Stimulated activated effector memory CD8-positive, alpha-beta T cell treated with anti-CD3 and anti-CD28 coated beads, Interleukin-12 subunit alpha, Interleukin-12 subunit beta, amount 100 ng/mL, for 72 hours (primary cell): ENCODE measurements at places on chromosomes 7 and 10.

DNA sequence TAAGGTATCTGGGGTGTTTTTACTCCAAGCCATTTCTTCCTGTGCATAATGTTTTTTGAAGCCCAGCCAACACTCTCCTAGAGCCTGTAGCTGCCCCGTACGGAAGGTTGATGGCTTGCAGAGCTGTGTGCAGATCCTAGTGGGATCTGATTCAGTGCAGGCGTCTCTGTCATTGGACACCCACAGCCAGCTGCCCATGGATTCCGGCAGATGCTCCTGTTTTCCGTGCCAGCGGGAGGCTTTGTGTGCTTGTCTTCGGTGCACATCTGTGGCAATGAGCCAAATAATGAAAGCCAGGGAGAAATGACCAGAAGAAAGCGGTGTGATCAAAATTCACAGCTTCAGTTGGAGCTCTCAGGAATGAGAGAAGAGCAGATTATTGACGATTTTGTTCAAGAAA is 426.4 kb downstream of the TYW1 start:
- no peak for DNase-seq

DNA sequence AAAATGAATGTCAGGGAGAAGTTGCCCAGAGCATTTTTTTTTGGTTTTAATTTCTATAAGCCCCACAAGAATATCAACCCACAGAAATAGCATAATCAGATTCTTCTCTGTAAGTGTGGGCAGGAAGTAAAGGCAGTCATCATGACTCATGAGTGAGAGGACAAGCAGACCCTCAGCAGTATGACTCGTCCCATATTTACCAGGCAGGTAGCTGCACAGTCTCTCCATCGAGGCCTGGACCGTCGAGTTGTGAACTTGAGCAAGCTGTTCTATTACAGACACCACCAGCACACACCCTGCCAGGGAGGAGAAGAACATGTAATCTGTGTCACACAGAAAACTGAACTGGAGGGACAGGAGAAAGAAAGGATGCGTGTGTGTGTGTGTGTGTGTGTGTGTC is 37.8 kb downstream of the AOAH start:
- DNase-seq: peak; percentile 80

DNA sequence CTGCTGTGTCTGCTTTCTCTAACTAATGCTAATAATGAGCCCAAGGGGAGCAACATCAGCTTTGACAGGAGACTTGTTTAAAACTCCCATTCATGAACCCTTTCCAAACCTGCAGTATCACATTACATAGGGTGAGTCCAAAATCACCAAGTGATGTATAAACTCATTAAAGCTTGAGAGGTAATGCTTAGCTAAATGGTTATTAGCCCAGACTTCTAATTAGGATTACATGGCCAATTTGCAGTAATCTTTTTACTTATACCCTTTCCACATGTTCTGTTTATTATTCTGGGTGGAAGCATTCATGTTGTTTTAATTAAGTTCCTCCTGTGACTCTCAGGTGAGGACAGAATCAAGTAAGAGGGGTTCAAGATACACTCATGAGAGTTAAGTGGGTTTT is 17.5 kb downstream of the ZNF138 start:
- no peak for DNase-seq

DNA sequence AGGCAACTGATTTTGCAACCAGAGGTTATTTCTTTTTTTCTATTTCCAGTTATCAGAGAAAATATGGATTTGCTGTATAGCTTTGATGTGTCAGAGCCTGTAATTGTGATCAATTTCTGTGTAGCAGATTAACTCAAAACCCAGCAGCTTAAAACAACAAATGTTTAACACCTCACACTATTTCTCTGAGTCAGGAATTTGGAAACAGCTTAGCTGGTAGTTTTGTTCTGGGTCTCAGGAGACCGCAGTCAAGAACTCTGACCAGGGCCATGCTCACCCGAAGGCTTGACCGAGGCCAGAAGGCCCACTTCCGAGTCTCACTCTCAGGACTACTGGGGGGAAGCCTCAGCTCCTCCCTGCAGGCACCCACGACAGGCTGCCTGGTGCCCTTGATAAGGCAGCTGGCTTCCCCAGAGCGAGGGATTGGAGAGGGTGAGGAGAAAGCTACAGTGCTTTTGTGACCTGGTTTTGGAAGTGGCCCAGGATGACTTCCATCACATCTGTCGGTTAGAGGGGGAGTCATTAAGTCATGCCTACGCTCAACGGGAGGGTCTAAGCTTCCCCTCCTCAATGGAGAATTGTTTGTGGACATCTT is 105.7 kb upstream of the SHH start:
- DNase-seq: no peak

- DNase-seq: no peak
Measured at GRCh38 chr10:47207281-47207615, 92.7 kb upstream of the GDF10 start.
